ENCODE measurements at places on chromosomes 1 and 21. TPM values are rescaled to one million over a fixed set of nuclear protein-coding genes. Genes with fewer than 3 reads are reported as not detected.

DNA sequence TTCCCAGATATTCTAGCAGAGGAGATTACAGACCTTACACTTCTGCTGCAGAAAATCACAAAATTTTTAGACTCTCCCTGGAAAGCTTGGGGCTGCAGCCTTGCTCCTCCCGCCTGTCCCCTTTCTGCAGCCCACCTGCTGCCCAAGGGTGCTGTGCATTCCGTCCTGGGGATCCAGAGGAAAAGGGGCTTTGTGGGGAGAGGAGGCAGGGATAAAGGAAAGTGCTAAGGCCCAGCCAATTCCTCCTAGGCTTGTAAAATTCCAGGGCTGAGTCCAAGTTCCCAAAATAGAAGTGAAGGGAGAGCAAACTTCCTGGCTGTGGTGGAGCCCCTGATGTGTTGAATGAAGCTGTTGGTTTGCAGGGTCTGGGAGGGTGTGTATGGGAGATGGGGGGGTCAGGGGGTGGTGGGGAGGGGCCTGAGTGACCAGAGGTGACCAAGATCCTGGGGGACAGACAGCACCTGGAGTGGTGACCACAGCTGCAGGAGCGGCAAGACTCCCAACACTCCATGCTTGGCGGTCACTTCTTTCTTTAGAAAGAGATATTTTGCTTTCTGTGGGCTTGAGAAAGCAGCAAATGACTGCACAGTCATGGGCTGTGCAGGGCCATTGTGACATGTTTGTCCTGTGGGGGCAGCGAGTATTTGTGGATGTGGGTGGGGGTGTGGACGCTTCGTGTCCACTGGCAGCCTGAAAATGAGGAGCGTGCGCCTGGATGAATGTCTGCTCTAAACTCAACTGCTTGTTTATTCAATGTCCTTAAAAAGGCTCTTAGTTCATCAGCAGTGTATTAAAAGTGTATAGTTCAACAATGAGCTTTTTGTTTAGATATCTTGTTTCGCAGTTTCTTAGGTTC is 68.4 kb downstream of the TLR5 start:
- DNase-seq = no peak
- H3K36me3 ChIP-seq = no peaks in the 10 kb centered on the region
- no peak overlapping the region for H3K4me3 ChIP-seq
- no peaks in the 10 kb centered on the region for H3K27me3 ChIP-seq
- H3K4me1 ChIP-seq = no peaks in the 10 kb centered on the region

Gene SPATA21
- not detected for polyA plus RNA-seq

- H3K36me3 ChIP-seq = no peaks in the 10 kb centered on the region
- no peak overlapping the region for H3K27ac ChIP-seq
- H3K4me3 ChIP-seq = no peak overlapping the region
- H3K4me1 ChIP-seq = no peaks in the 10 kb centered on the region
- H3K27me3 ChIP-seq = no peaks in the 10 kb centered on the region
These were observed 142.5 kb downstream of the OLFM3 start for GRCh38 chr1:101854271-101854670.

GRCh38 chr1:226995365-226996332 is 55.6 kb downstream of the COQ8A start:
- H3K27ac ChIP-seq = no peak overlapping the region
- no peak for DNase-seq
- H3K4me1 ChIP-seq = no peaks in the 10 kb centered on the region
- H3K4me3 ChIP-seq = no peak overlapping the region
- no peaks in the 10 kb centered on the region for H3K27me3 ChIP-seq
- no peaks in the 10 kb centered on the region for H3K36me3 ChIP-seq

DNA sequence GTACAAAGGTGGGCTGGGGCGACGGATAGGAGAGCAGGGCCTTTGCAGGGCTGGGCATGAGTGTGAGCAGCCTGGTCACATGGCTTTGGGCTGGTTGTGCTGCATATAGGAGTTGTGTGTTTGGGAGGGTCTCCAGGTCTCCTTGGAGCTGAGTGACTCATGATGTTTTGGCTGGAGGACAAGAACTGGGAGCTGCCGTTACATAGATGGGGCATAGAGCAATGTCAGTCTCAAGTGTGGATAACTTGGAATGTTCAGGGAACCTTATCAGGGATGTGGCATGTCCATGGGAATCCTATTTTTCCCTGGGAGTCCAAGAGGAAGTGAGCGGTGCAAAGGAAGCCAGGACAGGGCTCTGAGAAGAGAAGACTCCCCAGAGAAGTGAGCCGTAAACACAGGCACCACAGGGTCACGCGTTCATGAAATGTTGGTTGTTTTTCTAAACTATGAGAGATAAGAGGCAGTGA is 136.4 kb upstream of the KCNE2 start:
- no peak overlapping the region for H3K4me3 ChIP-seq
- H3K36me3 ChIP-seq = no peaks in the 10 kb centered on the region
- H3K27me3 ChIP-seq = no peaks in the 10 kb centered on the region
- no peak overlapping the region for H3K27ac ChIP-seq

All from kidney (tissue), 22 donors.